A549 (cell line): ENCODE measurements at places on chromosomes 5 and 9. TPM values are rescaled to one million over a fixed set of nuclear protein-coding genes. Genes with fewer than 3 reads are reported as not detected.

DNA sequence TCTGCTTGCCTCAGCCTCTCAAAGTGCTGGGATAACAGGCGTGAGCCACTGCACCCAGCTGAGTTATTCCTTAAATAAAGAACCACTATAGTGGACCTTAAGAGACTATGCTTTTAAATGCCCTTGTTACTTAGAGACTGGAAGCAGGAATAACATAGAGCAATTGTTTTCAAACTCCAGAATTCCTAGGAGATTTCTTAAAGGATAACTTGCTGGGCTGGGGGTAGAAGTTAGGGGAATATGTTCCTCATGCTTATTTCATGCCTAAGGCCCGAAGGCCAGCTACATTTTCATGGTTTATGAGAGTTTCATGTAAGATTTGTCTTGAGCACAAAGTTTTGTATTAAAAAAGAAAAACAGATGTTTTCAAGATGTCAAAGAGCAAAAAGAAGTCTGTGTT, 48.2 kb downstream of the CSNK1A1 start:
- DNase-seq: no peak

The SLC45A2 gene
- not detected in 3 replicates for polyA plus RNA-seq

The SPAG8 gene
- 0.45 to 0.71 TPM (median 0.54 TPM) in 3 replicates for polyA plus RNA-seq

DNA sequence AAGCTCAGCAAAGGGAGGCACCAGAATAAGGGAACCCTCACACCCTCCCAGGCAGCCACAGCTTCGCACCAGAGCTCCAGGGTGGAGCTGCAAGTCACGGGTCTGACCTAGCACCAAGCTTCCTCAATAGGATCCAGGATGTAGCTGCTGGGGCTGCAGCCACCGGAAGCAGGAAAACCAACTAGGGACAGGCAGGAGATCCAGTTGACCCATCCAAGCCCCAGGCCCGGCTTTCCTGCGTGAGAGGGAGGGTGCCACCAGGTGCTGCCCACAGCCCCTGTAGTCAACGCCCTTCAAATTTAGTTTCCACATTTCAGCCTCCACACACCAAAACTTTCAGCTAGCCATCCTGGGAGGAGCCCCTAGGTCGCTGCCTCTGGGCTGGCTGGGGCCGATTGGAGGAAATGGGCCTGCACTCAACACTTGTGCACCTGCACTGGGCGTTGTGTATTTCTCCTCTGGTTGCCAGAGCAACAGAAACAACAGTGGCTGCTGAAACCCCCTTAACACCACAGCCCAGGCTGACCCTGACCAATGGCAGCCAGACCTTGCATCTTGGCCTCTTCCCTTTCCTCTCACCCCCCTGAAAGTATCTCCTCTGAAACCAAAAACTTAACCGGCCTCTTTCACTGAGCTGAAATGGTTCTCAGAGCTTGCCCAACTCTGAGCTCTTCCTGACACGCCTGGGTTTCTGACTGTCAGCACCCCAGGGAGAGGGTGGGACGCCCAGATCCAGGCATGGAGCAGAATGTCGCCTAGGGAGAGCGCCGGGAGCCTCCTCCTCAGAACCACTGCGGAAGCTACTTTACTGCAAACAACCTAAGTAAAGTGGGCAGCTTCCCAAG, 226.5 kb upstream of the MAP3K1 start:
- no peak for DNase-seq

The SLC34A3 gene
- 0.04 to 0.05 TPM (median 0.05 TPM) in 3 replicates for polyA plus RNA-seq

The TAF11L5 gene
- polyA plus RNA-seq: not detected in 3 replicates

- peak; percentile 24 for DNase-seq
These were observed 30.0 kb upstream of the OR2Y1 start for GRCh38 chr5:180769821-180770220.

- DNase-seq: no peak
These were observed 12.6 kb downstream of the LMBRD2 start for GRCh38 chr5:36138900-36139683.

The SLC36A3 gene
- polyA plus RNA-seq: not detected in 3 replicates

- DNase-seq: no peak
These were observed 78.3 kb upstream of the ZNF608 start for GRCh38 chr5:124824637-124825158.

The NIPSNAP3A gene
- 19.3 to 20.8 TPM (median 20.1 TPM) in 3 replicates for polyA plus RNA-seq
